ENCODE measurements at places on chromosomes 16 and 17. TPM values are rescaled to one million over a fixed set of nuclear protein-coding genes. Genes with fewer than 3 reads are reported as not detected.
A peak's percentile ranks its signal among the peaks of the same experiment; 100 is the strongest.

GRCh38 chr16:88903267-88903666, 36.8 kb upstream of the PABPN1L start:
- no peak for DNase-seq

The PIK3R6 gene
- 2.8 TPM for total RNA-seq

DNA sequence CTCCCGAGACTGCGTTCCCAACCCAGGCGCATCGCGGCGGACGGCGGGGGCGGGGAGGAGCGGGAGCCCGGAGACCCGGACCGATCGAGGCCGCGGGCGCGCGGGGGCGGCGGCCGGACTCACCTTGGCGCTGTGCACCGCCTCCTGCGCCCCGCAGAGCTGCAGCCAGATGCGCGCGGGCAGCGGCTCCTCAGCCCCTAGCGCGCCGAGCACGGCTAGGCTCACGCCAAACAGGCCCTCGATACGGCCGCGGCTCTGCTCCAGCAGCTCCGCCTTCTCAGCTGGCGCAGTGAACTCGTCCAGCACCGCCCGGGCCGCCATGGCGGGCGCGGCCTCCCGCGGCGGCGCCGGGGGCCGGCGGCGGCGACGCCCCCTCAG, 339 bp downstream of the N4BP1 start:
- peak; percentile 43 for DNase-seq

DNA sequence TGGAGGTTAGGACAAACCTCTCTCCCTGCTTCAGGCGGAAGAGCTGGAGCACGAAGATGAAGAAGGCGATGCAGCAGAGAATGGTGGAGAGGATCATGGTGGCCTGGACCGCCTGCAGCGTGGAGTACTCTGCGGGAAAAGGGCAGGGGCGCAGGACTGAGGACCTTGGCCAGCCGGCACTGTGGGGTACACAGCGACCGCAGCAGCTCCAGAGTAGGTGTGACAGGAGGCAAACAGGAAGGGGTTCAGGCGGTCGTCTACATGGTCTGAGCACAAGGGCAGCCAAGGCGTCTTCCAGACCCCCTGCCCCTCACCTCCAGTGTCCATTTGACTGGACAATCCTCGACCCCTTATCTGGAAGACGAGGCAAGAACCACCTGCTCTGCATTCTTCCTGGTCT, 42.5 kb downstream of the EMP2 start:
- DNase-seq = no peak

The KRT15 gene
- total RNA-seq = 5.6 TPM

DNA sequence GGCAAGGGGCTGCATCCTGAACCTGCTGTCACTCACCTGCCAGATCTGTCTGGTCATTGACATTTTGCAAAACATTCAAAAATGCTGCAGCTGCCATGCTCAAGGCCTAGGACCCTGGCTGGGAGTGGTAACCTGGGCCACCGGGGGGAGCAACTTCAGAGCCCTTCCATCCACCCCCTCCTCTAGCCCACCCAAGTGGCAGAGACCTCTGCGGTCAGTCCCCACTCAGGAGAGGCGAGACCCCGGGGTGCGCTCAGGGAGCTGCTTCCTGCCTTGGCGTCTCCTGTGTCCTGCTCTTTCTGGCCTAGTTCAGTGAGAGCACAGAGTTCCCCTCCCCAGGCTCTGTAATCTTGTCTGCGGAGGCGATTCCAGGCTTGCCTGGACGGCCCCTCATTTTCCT, 108.8 kb downstream of the CCDC182 start:
- no peak for DNase-seq

- no peak for DNase-seq
Measured at GRCh38 chr17:50693036-50693682, 14.6 kb downstream of the ANKRD40 start.

GRCh38 chr17:63555500-63556156, 5.4 kb downstream of the DCAF7 start:
- no peak for DNase-seq

The RHOT2 gene
- total RNA-seq = 125 TPM

DNA sequence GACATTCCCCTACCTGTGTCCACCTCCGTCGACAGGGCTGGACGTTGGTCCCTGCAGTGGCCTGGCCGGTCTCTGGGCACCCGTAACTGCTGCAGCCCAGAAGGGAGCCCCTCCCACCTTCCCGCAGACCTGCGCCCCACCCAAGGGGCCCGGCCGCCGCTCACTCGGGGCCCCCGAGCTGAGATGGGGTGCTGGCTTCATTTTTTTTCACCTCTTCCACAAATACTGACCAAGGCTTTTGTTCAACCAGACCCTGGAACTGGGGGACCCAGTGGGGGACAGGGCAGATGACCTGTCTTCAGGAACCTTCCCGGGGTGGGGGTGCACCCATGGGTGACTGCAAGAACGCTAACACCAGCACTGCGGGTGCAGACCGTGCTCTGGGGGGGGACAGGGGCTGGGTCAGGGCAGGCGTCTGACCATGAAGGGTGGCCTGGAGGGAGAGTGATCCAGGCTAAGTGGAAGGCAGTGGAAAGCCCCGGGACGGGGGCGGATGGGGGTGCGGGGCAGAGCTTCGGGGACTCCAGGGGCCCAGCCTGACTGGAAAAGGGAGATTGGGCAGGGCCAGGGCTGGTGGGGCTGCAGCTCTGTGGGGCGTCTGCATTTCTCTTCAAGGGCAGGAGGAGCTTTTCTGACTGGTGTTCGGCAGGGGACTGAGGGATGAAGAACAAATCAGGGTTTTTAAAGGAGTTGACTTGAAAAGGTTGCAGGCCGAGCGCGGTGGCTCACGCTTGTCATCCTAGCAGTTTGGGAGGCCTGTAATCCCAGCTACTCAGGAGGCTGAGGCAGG, 42.3 kb downstream of the SLC7A5 start:
- no peak for DNase-seq

DNA sequence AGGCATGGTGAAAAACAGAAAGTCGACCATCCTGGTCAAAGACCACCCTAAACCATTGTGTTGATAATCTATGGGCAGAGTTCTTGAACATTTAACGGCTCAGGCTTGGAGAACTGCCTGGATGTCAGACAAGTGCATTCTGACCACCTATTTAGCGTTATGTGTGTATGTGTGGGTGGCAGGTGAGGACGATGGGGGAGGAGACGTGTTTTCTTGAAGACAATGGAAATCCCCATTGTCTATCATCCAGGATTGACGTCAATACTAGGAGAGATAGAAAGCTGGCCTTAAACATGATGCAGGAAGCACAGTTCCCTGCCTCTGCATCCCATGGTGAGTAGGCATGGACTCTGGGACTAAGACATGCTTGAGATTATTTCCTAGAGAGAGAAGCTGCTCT, 157.4 kb upstream of the MAF start:
- no peak for DNase-seq

- DNase-seq = peak; percentile 86
Measured at GRCh38 chr16:75083813-75084212, 32.8 kb downstream of the LDHD start.

DNA sequence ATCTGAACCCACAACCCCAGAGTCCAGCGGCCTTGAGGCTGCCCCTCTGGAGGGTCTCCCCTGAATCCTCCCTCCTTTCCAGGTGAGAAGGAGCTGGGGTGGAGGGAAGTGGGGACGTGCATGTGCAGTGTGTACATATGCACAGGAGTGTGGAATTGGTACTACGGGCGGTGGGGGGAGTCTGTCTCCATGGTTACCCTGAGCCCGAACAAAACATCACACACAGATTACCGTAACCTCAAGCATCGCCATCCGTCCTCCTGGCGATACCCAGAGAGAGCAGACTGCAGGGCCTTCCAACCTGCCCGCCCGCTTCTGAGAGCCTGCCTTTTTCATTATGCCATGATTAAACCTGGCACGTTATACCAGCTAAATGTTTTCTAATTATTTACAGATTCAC, 25.1 kb downstream of the GSG1L start:
- DNase-seq = no peak

The SMURF2 gene
- 22.2 TPM for total RNA-seq

The PIK3R5 gene
- total RNA-seq = 17.1 TPM

- no peak for DNase-seq
Measured at GRCh38 chr17:63426917-63427308, 19.2 kb downstream of the CYB561 start.

Data from mucosa of gallbladder (tissue), 1 donor.